Sigmoid colon (tissue), 7 donors: ENCODE measurements at places on chromosomes 6 and 20. TPM values are rescaled to one million over a fixed set of nuclear protein-coding genes. Genes with fewer than 3 reads are reported as not detected.
A peak's percentile ranks its signal among the peaks of the same experiment; 100 is the strongest.

- H3K36me3 ChIP-seq, result no peaks in the 10 kb centered on the region
- H3K27me3 ChIP-seq, result no peaks in the 10 kb centered on the region
- no peak for DNase-seq
Observed at GRCh38 chr20:8128291-8129060, 3.6 kb upstream of the PLCB1 start.

GRCh38 chr6:169172946-169173345, 80.7 kb downstream of the THBS2 start:
- H3K4me1 ChIP-seq, result peaks cover 13% of the 10 kb centered on the region
- H3K27me3 ChIP-seq, result no peaks in the 10 kb centered on the region
- H3K27ac ChIP-seq, result no peak overlapping the region
- no peaks in the 10 kb centered on the region for H3K36me3 ChIP-seq
- DNase-seq, result no peak

Gene NR2E1
- total RNA-seq, result not detected

Gene CSNK2A1
- 51.5 TPM for total RNA-seq

GRCh38 chr20:8608470-8608869, 460.4 kb upstream of the PLCB4 start:
- no peak overlapping the region for H3K4me3 ChIP-seq
- DNase-seq, result no peak
- H3K27ac ChIP-seq, result no peak overlapping the region
- no peaks in the 10 kb centered on the region for H3K36me3 ChIP-seq
- H3K27me3 ChIP-seq, result no peaks in the 10 kb centered on the region

- no peaks in the 10 kb centered on the region for H3K36me3 ChIP-seq
- no peaks in the 10 kb centered on the region for H3K4me1 ChIP-seq
- H3K4me3 ChIP-seq, result no peak overlapping the region
Observed at GRCh38 chr6:157548635-157549467, 167.9 kb downstream of the ZDHHC14 start.

DNA sequence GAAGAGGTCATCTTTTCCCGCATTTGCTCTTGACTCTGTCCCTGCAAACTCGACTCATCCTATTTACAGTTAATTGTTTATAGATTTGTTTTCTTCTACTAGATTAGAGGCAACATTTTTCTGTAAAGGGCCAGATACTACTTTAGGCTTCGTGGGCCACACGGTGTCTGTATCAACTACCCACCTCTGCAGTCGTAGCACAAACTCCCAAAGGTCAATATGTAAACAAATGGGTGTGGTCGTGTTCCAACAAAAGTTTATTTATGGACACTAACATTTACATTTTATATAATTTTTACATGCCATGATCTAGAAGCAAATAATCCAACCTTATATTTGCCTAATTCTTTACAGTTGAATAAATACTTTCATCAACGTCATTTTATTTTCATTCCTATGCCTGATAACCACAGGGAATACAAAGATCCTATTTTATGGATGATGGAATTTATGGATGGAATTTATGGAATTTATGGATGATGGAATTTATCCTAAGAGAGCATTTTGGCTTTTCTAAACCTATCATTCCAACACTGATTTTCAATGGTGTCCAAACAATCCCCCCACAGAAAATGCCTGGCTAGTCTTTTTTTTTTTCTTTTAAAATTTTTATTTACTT, 232.8 kb downstream of the MYLK4 start:
- H3K27ac ChIP-seq, result no peak overlapping the region
- no peaks in the 10 kb centered on the region for H3K4me1 ChIP-seq
- DNase-seq, result no peak
- H3K4me3 ChIP-seq, result no peak overlapping the region
- no peaks in the 10 kb centered on the region for H3K27me3 ChIP-seq

GRCh38 chr20:20548527-20549266, 163.7 kb downstream of the RALGAPA2 start:
- DNase-seq, result no peak
- H3K4me1 ChIP-seq, result no peaks in the 10 kb centered on the region
- peaks cover 3% of the 10 kb centered on the region for H3K36me3 ChIP-seq
- H3K27ac ChIP-seq, result no peak overlapping the region
- no peaks in the 10 kb centered on the region for H3K27me3 ChIP-seq

DNA sequence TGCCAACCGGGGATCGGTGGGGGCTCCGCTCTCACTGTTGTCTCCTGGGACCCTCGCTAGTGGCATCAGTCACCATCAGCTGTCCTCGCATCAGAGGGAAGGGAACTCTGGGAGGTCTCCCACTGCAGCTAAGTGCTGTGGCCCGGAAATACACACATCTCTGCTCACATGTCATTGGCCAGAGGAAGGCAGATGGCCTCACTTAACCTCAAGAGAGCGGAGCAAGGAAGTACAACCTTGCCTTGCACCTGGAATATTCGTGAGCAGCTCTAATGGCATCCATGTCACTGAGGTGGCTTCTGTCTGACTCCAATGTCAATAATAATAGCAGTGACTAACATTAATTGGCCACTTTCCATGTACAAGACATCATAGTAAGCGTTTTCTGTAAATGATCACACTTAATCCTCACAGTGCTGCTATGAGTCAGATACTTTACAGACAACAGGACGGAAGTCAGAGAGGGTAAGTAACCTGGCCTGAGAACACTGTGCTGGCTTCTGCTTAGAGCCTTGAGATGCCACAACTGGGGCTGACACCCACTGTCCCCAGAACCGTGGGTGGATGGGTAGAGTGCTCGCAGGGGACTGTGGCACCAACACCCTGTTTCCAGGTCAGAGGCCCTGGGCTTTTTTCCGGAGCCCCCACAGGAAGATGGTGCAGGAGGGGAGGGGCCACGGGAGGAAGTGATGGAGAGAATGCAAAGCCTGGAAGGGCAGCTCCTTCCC, 6.0 kb downstream of the LHFPL5 start:
- no peak overlapping the region for H3K27ac ChIP-seq
- no peak overlapping the region for H3K4me3 ChIP-seq
- H3K27me3 ChIP-seq, result peaks cover 4% of the 10 kb centered on the region
- DNase-seq, result no peak
- H3K4me1 ChIP-seq, result no peaks in the 10 kb centered on the region

DNA sequence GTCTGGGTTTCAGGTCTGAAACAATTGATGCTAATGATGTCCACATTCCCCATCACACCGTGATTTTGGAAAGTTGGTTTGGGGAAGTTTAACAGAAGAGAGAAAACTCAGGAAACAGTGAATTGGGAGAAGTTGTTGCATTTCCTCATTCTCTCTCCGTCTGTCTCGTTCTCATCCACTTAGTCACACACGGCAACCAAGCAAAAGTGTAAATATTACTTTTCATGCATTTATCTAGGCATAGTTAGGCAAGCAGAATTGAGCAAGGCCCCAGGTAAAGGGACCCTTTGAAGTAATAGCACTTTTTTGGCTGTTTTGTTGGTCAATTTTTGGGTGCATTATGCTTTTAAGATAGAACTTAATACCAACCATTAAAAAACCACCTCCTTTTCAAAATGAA, 137.0 kb upstream of the SULF2 start:
- H3K27me3 ChIP-seq, result no peaks in the 10 kb centered on the region
- H3K4me3 ChIP-seq, result no peak overlapping the region
- H3K36me3 ChIP-seq, result no peaks in the 10 kb centered on the region
- no peak for DNase-seq
- no peaks in the 10 kb centered on the region for H3K4me1 ChIP-seq

Gene SALL4
- not detected for total RNA-seq

GRCh38 chr6:90984066-90984465, 397.2 kb upstream of the MAP3K7 start:
- H3K4me1 ChIP-seq, result no peaks in the 10 kb centered on the region
- H3K4me3 ChIP-seq, result no peak overlapping the region
- H3K27me3 ChIP-seq, result no peaks in the 10 kb centered on the region
- H3K36me3 ChIP-seq, result no peaks in the 10 kb centered on the region

GRCh38 chr6:92763274-92763584, 656.1 kb downstream of the EPHA7 start:
- H3K4me3 ChIP-seq, result no peak overlapping the region
- no peak for DNase-seq
- no peaks in the 10 kb centered on the region for H3K36me3 ChIP-seq
- no peaks in the 10 kb centered on the region for H3K27me3 ChIP-seq

- no peaks in the 10 kb centered on the region for H3K36me3 ChIP-seq
- H3K27ac ChIP-seq, result peak overlapping the region; percentile 17
- no peak for DNase-seq
- H3K4me1 ChIP-seq, result peaks cover 16% of the 10 kb centered on the region
- no peak overlapping the region for H3K4me3 ChIP-seq
Observed at GRCh38 chr6:133973109-133973971, 20.3 kb downstream of the TBPL1 start.

Gene BEND6
- total RNA-seq, result 1.5 TPM

- peaks cover 13% of the 10 kb centered on the region for H3K4me1 ChIP-seq
- H3K27me3 ChIP-seq, result peaks cover 53% of the 10 kb centered on the region
- peak overlapping the region; percentile 55 for H3K4me3 ChIP-seq
- no peak for DNase-seq
- no peak overlapping the region for H3K27ac ChIP-seq
Observed at GRCh38 chr6:11043378-11043960, 636 bp downstream of the ELOVL2 start.

DNA sequence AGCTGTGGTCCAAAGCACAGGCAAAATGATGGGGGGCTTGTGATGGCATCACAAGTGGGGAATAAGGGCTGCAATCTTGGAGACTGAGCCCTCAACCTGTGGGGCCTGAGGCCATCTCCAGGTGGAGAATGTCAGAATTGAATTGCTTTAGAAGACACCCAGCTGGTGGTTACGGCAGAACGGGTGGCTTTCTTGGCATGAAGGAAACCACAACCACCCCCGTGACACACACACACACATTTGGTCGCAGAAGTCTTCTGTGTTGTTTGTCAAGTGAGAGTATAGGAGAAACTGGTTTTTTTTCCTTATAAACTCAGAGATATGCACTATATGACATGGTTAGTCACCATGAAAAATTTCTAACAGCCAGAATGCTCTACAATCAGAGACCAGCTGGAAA, 139.5 kb upstream of the CDH4 start:
- H3K4me1 ChIP-seq, result no peaks in the 10 kb centered on the region
- no peaks in the 10 kb centered on the region for H3K27me3 ChIP-seq
- H3K4me3 ChIP-seq, result no peak overlapping the region

- no peaks in the 10 kb centered on the region for H3K36me3 ChIP-seq
- H3K27me3 ChIP-seq, result no peaks in the 10 kb centered on the region
- peak; percentile 74 for DNase-seq
- H3K27ac ChIP-seq, result peak overlapping the region; percentile 27
Observed at GRCh38 chr20:48787861-48788375, 39.9 kb downstream of the PREX1 start.

DNA sequence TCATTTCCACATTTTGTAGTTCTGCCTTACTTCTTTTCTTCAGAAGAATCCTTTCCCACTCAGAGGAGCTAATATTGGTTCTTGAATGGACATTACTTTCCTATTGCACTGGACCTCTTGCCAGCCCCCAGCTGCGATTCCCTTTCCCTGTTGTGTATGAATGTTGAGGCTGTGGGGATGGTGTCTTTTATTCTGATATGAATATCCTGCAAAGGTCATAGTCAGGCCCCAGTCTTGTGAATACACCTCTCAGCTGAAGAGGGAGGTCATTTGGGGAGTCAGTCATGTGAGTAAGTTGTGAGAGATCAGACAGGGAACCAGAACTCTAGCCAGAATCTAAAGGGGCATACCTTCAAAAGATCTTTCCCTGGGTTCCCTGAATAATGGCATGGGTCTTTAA, 32.6 kb upstream of the OSTM1 start:
- H3K27ac ChIP-seq, result no peak overlapping the region
- no peaks in the 10 kb centered on the region for H3K4me1 ChIP-seq
- no peaks in the 10 kb centered on the region for H3K27me3 ChIP-seq
- no peak for DNase-seq

GRCh38 chr20:15945289-15945688, 628.0 kb downstream of the KIF16B start:
- no peaks in the 10 kb centered on the region for H3K4me1 ChIP-seq
- no peak for DNase-seq
- H3K27ac ChIP-seq, result no peak overlapping the region

GRCh38 chr6:1131285-1132079, 180.4 kb upstream of the FOXQ1 start:
- no peaks in the 10 kb centered on the region for H3K36me3 ChIP-seq
- no peaks in the 10 kb centered on the region for H3K27me3 ChIP-seq
- no peak overlapping the region for H3K4me3 ChIP-seq

DNA sequence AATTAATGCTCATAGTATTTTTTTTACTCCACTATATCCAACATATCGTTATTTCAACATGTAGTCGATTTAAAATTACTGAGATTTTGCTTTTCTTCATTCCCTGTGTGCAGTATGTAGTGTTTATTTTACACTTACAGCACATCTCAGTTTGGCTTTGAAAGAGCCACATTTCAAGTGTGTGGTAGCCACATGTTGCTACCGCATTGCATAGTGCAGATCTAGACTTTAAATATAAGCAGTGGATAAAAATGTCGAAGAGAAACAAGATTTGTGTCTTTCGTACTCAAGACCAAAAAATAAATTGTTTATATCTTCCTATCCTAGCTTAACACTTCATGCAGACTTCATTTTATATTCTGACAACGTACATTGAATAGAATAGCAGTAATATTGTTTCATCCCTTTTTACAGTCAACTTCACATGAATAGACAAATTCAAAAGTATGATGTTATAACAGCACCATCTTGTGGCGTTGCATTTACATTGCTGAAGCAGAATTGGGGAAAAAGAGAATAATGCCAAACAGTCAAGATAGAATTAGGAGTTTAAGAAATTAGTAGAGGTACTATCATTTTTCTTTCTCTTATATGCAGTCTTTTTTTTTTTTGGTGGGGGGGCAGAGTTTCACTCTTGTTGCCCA, 29.9 kb downstream of the FBXO5 start:
- no peak overlapping the region for H3K4me3 ChIP-seq
- no peaks in the 10 kb centered on the region for H3K4me1 ChIP-seq
- no peak for DNase-seq
- H3K27ac ChIP-seq, result no peak overlapping the region

GRCh38 chr20:17380801-17381200, 150.4 kb downstream of the BFSP1 start:
- no peak overlapping the region for H3K4me3 ChIP-seq
- no peaks in the 10 kb centered on the region for H3K4me1 ChIP-seq
- no peaks in the 10 kb centered on the region for H3K36me3 ChIP-seq
- no peaks in the 10 kb centered on the region for H3K27me3 ChIP-seq
- no peak for DNase-seq
- no peak overlapping the region for H3K27ac ChIP-seq

Gene POU5F1
- not detected for total RNA-seq

Gene SLC22A23
- 11.7 TPM for total RNA-seq

GRCh38 chr20:20188647-20189046, 136.3 kb downstream of the CFAP61 start:
- no peaks in the 10 kb centered on the region for H3K4me1 ChIP-seq
- no peak overlapping the region for H3K4me3 ChIP-seq
- no peaks in the 10 kb centered on the region for H3K36me3 ChIP-seq
